GM18507 (cell line): ENCODE measurements at places on chromosomes 3 and 15.
A peak's percentile ranks its signal among the peaks of the same experiment; 100 is the strongest.

DNA sequence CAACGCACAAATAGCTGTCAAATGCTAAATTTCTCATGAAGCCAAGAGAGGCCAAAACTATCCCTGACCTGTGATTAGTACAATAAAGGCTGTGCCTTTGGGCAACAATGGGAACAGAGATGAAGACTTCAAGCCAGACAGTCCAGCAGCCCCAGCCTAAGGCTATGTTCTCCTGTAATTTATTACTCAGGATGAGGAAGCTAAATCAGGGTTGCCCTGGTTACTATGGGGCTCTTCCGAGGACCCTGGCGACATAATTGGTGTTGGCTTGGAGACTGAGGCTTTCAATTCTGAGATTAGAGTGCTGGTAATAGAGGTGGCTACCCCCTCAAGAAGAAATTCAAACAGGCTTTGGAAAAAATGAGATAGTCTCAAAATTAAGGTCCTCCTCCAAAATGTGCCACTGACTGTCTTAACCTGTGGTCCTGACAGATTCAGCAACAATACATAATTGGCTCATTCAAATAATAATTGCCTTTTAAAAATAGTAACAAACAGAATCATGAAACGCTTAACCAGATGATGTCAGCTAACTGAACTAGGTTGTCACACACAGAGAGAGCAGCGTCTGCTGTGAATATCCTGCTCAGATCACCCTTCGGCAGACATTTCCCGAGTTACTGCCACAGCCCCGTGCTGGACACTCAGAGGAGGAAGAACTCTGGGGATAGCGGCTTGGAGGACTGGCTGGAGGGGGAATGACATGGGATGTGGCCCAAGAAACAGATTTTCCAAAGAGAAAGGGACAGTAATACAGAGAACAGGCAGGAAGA, 43.0 kb downstream of the NSMCE3 start:
- no peak for DNase-seq

- peak; percentile 65 for DNase-seq
Observed at GRCh38 chr3:9951962-9952805, at the start of gene PRRT3. PRRT3 (minus strand) TSS chr3:9952408; CDS start chr3:9950115, 2,293 bp downstream.

- DNase-seq = no peak
Observed at GRCh38 chr3:158911586-158911985, 109.7 kb downstream of the MFSD1 start.

- no peak for DNase-seq
Observed at GRCh38 chr15:64775551-64776401, at the start of gene RBPMS2. RBPMS2 (minus strand) TSS chr15:64775589; CDS start chr15:64775319, 270 bp downstream.

DNA sequence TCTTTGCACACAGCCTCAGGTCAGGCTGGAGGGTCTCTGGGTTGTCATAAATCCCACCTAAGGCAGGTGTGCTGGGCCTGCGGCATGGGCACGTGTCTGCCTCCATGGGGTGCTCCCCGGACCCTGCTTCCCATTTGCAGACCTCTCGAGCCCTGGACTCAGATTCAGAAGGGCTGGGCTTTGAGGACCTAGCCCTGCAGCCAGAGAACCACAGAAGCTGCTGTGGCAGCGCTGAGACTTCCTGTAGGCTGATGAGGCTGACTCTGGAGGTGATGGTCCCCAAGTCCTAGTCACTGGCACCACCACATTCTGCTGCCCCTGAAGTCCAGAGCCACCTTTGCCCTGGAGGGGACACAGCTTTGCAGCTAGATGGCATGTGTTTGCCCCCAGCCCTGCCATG, 156.4 kb downstream of the LRRC28 start:
- DNase-seq = no peak

GRCh38 chr3:24405057-24405456, 89.6 kb downstream of the THRB start:
- no peak for DNase-seq

GRCh38 chr15:75064846-75065245, 41.5 kb downstream of the PPCDC start:
- DNase-seq = no peak

- no peak for DNase-seq
Observed at GRCh38 chr15:57566834-57567233, 24.9 kb upstream of the MYZAP start.

- no peak for DNase-seq
Observed at GRCh38 chr3:40623567-40623966, 98.8 kb downstream of the ZNF621 start.

- DNase-seq = no peak
Observed at GRCh38 chr3:42149532-42149931, 58.4 kb downstream of the TRAK1 start.

DNA sequence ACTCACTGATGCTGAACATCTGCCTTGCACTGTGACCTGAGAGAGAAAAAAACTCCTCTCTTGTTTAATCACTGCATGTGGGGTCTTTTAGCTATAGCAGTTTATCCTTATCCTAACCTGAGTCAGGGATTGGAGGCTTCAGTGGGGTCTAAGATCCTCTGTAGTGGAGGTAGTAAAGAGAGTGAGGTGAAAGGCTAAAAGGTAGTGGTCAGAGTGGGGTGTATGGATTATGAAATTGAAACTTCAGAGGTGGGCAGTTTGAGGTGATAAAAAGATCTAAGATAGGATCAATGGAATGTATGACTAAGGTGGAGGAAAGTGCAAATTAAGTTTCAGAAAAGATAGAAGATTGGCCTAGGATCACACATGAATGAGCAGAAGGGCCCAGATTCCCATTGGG, 36.5 kb downstream of the DET1 start:
- DNase-seq = no peak

DNA sequence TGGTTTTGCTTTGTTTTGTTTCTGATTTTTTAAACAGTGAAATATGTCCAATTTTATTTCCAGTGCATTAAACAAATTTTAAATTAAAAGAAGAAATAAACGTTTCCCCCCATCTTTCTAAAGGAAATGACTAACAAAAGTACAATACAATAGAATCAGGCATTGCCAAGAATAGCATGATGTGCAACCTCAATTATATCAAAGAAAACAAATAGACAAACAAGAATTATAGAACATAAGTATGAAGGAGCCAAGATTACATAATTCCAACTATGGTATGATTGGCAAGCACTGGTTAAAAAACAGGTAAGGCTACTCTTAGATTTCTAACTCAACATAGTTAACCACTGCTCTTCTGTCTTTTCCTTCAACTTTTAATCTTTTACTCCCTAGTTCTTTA, 26.4 kb downstream of the TIGIT start:
- DNase-seq = no peak

GRCh38 chr3:120661106-120661905, 20.7 kb downstream of the HGD start:
- DNase-seq = no peak

DNA sequence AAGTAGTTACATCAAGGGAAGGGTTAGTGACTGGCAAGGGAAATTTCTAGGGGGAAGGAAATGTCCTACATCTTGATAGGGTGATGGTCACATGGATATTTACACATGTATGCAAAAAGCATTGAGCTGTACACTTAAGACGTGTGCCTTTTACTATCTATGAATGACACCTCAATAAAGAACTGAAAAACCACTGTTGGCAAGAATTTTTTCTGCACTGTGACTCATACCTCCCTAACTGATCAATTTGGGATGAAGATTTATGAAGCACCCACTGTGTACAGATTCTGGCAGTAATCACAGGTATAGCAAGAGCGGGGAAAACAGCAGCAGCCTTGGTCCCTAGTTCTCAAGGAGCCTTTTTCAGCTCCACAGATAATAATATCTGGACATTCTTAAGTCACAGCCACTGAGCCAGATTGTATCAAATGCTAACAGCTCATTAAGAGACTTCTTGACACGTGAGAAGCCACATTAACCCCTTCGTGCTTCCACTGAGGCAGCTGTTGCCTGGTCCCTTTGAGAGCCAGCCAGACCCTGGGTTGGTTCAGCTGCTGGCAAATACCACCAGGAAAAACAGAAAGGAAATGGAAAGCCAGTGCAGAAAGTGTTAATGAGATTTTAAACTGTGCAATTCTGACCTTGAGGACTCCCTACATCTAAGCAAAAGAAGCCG, 32.0 kb upstream of the GALNT15 start:
- DNase-seq = no peak

DNA sequence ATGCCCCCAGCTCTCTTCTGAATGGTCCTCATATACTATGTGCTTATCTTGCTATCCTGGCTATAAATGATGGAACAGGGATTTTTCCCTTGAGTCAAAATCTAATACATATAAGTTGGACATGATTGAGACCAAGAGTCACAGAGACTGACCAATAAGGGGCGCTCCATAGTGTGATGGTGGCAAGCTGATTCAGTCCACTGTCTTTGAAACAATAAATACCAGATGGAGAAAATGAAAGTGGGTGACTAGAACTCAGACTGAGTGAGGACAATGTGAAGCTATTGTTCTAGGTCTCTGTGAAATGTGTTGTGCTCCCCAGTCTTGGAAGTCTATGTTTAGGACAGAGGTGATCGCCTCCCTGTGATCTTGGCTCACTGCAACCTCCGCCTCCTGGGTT, 10.6 kb upstream of the FSTL1 start:
- DNase-seq = no peak

GRCh38 chr3:162780313-162780712, 1283.7 kb downstream of the OTOL1 start:
- no peak for DNase-seq

- no peak for DNase-seq
Observed at GRCh38 chr3:177447938-177448337, 250.7 kb upstream of the TBL1XR1 start.

DNA sequence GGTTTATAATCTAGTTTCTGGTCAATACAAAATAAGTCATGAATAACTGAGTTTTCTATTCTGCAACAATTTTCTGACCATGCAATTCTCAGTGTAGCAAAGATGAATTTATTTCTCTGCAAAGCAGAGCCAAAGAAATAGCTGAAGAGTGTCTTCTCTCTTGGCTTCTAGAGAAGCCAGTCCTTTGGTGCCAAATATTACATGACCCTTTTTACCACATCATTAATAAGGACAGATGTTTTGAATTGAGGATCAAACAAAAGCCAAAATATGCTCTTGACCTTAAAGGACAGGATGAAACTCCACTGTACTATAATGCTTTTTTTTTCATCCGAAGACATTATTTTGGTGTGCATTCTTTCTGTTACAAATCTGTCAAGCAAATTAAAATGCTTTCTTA, 40.2 kb upstream of the OSTN start:
- DNase-seq = no peak

DNA sequence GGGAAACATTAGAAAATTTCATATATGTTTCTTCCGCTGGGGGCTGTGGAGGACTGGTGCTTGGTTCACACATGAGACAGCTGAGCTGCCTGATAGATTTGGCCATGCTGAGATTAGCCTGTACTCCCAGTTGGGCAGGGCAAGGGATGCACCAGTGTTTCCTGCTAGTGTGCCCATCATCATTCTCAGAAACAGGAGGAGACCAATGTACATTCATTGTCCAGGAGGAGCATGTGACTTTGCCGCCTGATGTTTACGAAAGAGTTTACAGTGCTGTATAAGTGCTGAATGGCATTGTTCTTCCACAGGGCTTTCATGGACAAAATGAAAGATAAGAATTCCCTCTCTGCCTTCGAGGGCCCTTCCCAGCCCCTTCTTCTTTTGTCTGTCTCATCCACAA, 311.1 kb upstream of the THBS1 start:
- no peak for DNase-seq

DNA sequence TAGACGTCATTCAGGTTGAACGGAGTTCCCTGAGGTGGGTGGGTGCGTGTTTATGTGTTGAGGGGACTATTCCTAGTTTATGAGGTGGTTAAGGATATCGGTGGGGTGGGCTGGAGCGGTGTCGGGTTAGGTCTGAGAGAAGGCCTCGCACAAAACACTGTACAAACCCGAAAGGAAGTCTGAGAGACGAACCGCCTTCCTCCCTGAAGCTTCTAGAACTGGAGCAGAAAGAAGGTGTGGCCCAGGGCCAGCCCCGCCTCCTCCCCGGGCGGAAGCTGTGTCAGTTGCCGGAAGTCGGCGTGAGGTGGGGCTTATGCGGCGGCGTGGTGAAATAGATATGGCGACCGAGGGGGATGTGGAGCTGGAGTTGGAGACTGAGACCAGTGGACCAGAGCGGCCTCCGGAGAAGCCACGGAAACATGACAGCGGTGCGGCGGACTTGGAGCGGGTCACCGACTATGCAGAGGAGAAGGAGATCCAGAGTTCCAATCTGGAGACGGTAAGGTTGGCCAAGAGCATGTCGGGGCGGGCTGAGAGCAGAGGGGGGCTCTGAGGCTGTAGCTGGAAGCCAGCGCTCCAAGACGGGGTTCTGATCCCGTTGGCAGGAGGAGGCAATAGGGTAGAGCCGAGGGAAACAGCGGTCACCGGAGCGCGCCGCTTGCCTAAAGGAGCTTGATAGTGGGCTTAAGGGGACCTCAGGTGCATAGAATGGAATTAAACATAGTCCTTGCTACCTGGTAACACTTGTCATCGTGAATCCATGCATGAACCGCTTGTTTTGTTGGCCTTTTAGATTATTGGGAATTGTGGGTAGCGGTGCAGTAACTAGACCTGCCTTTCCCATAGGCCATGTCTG, at the start of gene HYPK:
Gene HYPK (plus strand): TSS at position 314 of the 856 bp plus-strand sequence. CDS start 24 bp downstream, at position 338.
- DNase-seq = peak; percentile 76

DNA sequence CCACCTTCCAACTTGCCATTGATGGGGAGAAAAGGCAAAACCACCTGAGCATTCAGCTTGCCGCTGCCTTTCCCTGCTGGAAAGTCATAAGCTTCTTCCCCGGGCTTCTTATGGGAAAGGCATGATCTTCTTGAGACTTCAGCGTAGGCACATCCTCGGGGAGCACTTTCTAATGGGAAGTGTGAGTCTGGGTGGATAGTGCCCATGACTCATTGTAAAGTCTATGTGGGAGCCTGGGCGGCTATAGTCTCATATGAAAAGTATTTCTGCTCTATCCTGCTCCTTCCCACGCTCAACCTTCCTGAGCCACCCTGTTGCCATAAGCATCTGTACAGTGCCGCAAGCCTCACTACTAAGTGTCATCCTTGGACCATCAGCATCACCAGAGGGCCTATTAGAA, 309.9 kb upstream of the THBS1 start:
- DNase-seq = no peak

- DNase-seq = no peak
Observed at GRCh38 chr3:5013021-5013906, 34.0 kb downstream of the BHLHE40 start.

- no peak for DNase-seq
Observed at GRCh38 chr15:64369078-64369607, 12.1 kb downstream of the PCLAF start.

DNA sequence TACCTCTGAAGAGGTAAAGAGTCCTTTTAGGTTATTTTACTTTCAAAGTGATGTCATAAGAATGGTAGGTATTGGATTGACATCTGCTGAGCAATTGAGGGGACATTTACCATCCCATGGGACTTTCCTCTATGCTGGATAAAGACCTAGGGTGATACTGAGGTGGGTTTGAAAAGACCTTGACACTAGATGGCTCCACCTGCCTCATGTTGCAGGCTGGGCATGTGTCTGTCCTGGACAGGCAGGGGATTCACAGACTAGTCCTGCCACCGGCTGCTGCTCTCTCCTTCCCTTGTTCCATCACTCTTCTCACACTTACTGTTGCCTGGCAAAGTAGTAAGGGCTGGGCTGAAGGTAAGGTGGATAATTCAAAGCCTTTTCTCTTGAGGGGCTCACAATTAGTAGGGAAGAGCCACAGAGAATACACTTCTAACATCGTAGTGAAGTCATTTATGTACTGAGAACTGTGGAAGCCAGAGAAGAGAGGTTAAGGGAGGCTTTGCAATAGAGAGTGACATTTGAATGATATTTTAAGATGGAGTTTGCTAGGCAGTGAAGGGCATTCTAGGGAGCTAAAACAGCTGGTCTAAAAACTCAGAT, 27.7 kb downstream of the TRAK1 start:
- DNase-seq = peak; percentile 66
